ENCODE measurements at places on chromosomes 7 and 10.

DNA sequence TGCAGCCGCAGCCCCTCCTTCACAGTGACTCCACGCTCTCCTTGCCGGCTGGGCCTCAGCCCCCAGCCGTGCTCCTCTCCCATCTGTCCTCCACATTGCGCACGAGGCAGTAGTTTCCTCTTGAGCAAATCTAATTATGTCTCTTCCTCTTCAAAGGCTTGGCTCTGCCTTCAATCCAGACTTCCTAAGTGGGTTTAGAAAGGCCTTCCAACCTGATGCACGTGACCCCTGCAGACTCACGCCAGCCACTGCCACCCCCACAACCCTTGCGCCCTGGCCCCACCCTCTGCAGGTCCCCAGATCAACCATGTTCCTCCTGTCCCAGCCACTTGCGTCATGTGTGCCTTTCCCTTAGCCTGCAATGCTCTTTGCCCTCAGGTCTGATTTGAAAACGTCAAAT is 75.0 kb upstream of the ADAM12 start:
- peak; percentile 1 for DNase-seq

DNA sequence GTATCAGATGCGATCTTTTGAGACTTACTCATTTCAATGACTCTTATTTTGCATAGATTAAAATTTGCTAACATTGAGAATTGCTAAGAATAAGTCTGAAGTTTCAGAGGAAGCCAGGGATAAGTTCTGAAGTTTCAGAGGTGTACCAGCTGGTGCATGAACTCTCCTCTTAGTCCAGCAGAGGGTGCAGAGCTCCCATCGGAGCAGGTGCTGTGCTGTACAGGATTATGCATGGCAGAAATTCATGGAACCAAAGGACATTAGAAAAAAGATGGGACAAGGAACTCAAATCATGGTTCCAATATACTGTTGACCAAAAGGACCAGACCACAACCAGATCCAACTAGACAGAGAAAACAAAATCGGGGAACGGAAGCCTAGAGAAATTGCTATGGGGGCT is 41.9 kb downstream of the MGAM2 start:
- DNase-seq = peak; percentile 28

DNA sequence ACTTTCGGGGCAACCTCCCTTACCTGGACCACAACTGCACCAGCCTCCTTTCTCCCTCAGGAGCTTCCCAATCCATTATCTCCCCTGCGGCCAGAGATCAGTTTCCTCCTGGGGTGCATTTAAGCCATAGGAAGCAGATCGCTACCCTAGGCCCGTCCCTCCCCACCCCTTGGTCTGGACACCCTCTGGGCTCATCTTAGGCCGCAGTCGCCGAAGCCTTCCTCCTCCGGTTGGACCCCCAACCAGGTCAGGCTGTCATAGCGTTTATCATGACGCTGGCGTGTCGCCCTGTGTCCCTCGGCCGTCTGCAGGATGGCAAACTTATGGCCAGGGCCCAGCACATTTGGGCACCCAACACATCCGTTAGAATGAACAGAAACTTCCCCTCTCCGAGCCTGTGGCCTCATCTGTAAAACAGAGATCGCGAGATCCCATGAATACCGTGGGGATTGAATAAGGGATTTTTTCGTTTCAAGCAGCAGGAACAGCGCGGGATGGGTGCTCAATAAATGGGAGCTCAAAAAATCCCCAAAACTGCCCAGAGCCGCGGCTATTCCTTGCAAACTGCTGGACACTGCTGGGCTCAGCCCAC is 669 bp upstream of the AP5Z1 start:
- peak; percentile 77 for DNase-seq

DNA sequence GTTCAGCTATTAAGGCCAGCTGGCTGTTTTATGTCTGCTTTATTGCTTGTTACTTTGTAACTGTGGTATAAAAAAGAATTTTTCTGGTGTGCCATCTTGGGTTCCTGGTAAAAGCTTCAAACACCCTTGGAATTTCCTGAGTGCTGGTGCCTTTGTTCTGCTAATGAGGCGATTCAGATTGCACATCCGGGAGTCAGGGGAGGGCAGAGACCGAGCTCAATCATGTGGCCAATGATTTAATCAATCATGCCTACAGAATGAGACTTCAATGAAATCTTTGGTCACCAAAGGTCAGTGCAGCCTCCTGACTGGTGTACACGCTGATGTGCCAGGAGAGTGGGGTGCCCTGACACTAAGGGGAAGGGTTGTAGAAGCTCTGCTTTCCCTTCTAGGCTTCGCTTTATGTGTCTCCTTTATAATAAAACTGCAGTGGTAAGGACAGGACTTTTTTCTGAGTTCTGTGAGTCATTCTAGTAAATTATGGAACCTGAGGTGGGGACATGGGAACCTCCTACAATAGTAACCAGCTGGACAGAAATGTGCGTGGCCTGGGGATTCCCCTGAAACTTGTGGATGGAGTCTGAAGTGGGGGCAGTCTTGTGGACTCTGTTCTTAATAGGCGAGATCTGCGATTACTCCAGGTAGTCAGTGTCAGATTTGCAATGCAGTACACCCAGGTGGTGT is 69.4 kb upstream of the OGDHL start:
- no peak for DNase-seq

DNA sequence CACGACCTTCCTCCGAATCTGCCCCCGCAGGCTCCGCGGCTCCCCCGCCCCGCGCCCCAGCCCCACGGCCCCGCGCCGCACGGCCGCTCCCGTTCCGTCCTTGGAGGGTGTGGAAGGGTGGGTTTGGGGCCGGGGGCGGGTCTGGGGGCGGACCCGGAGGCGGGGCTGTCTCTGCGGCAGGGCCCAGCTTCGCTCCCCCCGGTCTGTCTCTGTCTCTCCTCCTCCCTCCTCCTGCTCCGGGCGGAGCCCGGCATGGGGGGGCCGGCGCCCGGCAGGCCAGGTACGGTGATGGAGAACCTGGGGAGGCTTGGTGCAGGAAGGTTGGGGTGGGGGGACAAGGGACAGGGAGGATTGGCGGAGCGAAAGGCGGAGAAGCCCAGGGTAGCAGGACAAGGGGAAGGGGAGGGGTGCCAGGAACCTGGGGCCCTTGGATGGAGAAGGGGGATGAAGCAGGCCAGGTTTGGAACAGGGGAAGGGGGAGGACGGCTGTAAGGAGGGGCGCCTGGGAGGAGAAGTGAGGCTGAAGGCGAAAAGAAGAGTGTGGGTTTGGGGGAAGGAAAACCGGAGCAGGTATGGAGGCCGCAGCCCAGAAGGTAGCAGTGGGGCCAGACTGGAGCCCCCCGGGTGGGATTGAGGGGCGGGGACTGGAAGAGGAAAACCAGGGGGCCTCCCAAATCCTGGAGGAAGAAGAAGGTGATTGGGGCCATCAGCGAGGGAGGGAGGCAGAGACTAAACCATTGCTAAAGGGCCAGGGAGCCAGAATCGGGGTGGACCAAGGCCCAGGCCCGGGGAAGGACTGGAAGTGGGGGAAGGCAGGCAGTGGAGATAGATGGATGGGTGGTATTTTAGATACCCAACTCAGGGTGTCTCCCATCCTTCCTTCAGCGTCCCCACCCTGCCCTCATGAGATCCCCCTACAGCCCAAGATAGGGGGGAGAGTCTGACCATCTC is at the start of gene NYAP1:
TSS of gene NYAP1 (plus strand) at position 206 of the 951 bp plus-strand sequence. CDS start 1,385 bp downstream, outside the sequence.
- peak; percentile 64 for DNase-seq

GRCh38 chr10:3959370-3960325 is 174.6 kb upstream of the KLF6 start:
- no peak for DNase-seq

DNA sequence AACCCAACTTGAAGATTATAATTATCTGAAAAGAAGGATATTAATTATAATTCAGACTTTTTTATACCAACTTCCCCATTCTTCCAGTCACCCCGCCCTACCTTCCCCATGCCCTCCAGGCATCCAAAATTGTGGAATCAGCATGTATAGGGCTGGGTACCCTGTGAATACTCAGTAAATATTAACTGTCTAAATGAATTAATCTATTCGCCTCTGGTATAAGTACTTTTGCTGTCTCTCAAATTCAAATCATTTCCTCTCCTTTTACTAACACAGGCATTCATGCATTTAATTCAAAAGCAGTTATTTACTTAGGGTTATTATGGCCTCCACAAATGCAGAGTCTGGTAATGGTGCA is 26.5 kb upstream of the GOT1 start:
- no peak for DNase-seq

DNA sequence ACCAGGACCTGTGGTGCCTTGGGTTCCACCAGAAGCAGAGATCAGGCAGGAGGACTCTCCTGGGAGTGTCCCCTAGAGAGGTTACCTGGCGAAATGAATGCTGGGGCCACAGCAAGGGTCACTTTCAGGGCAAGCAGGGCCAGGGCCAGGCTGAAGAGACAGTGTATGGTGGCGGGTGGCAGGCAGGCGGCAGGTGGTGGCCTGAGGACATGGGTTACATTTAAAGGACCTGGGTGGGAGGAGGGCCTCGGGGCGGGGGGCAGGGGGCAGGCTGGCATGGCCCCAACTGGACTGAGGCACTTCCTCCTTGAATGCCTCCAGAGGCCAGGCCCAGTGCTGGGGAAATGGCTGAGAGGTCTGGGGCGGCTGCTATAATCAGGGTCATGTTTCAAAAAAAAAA is 14.7 kb upstream of the TBRG4 start:
- DNase-seq = no peak

GRCh38 chr7:6286486-6286885 is 14.1 kb upstream of the CYTH3 start:
- no peak for DNase-seq

DNA sequence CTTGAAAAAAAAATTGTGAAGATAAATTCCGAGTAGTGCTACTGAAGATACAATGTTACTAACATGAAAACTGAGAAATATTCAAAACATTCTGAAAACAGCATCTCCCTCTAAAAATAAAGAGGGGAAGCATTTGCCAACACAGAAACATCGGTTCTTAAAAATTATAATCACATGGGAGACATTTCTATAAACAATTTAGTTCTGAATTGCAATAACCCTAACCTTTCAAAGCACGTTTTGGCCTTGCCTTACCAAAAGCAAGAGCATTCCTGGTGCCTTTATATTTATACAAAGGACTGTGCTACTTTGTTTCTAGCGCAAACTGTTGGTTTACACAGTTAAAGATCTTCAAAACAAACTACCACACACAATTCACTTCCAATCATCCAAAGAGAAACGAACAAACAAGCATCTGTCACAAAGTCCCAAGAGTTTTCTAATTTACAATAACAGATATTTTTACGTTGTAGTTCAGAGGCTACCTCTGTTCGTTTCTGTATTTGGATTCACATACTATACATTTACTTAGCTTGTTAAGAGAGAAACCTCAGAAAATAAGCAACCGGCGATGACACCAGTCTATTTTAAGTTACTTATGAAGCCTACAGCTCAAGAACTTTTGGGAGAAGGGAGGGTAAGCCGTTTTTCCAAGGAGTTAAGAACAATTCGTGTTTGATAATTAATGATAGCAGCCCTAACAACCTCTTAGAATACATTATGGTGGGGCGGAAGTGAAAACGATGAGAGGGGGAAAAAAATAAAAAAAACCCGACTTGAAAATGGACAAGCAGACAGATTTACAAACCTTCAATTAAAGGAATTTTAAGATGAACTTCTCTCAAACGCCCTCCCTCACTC is 1.3 kb downstream of the ABI1 start:
- peak; percentile 28 for DNase-seq

- no peak for DNase-seq
These were observed 321.1 kb upstream of the ZMIZ1 start for GRCh38 chr10:78747401-78748234.

- DNase-seq = no peak
These were observed 66.0 kb upstream of the MRLN start for GRCh38 chr10:59819265-59819664.

- peak; percentile 29 for DNase-seq
These were observed at the start of gene SHTN1 for GRCh38 chr10:117005026-117005526. SHTN1 (minus strand) TSS chr10:117005187; CDS start chr10:117005079, 108 bp downstream.

- no peak for DNase-seq
These were observed 155.3 kb upstream of the FRMD4A start for GRCh38 chr10:14485986-14486385.

DNA sequence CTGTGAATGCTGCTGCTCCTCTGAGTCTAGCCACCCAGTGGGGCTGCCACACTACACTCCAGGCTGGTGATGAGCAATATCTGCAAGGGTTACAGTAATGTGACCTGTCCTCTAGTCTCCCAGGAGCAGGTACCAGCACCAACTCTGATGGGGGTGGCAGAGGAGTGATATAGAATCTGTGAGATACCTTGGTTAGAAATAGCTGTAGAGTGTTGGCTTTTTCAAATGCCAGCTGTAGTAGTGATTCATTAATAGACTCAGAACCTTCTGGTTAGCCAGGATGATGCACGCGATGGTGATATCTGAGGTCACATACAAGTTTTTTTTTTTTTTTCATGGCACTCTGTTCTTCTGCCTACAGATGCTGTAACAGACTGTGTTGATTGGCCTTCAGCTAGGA is 757.1 kb downstream of the INHBA start:
- DNase-seq = no peak

DNA sequence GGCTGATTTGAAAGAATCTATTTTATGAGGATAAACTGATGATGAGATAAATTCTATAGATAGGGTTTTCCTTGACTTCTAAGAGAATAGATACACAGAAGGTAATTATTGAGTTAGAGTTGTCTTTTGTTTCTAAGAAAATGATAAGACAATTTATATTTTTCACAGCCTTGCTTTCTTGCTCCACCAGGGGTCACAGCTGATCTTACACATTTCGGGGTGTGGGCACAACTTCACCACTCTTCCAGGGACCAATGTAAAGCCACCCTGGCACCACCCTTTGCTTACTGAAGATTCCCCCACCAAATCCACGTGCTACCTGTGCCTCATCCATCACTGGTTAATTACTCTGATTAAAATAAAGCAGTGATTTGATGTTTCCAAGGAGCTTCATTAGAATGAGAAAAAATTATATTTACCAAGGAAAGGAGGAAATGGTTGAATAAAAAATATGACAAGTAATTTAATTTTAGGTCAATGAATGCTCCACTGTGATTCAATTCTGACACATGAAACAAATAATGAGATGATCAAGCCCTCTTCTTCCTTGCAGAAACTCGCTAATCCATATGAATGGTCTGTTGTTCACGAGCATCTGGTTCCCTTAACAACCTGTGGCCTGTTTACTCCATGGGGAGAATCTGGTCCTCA is 177.3 kb upstream of the TNS3 start:
- peak; percentile 48 for DNase-seq

- DNase-seq = no peak
These were observed 83.4 kb upstream of the SMNDC1 start for GRCh38 chr10:110387983-110388686.

DNA sequence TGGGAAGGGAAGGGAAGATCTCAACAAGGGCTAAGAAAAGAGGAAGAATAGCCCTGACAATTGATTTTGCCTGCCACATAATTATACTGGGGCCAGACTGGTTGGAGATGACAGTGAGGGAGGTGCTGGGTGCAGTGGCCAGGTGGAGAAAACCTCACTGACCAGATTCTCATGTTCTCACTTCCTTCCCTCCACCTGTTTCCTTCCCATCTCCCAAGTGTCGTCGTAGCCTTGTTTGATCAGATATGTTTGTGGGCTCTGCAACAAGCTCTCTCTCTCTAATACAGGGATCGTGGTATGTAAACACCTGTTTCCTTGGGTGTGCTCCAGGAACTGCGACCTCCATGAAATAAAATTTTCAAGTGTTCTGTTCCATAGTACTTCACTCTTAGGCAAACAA is 60.2 kb downstream of the VCL start:
- DNase-seq = peak; percentile 35

- DNase-seq = no peak
These were observed 91.2 kb upstream of the PLPP4 start for GRCh38 chr10:120365872-120366271.

GRCh38 chr7:3887096-3887690 is 586.1 kb downstream of the SDK1 start:
- no peak for DNase-seq

- DNase-seq = no peak
These were observed 41.6 kb downstream of the RBM28 start for GRCh38 chr7:128302139-128302538.

Data from common myeloid progenitor, CD34-positive (primary cell).